ENCODE measurements at places on chromosomes 1 and 21. TPM values are rescaled to one million over a fixed set of nuclear protein-coding genes. Genes with fewer than 3 reads are reported as not detected.

PLEKHM2 gene
- total RNA-seq = 38.5 TPM

NEXN gene
- total RNA-seq = 5.7 TPM

HSD3B2 gene
- total RNA-seq = not detected

OSCP1 gene
- 21.5 TPM for total RNA-seq

All from thyroid gland (tissue), 4 donors.